ENCODE measurements at places on chromosomes 6 and 20. TPM values are rescaled to one million over a fixed set of nuclear protein-coding genes. Genes with fewer than 3 reads are reported as not detected.

Gene TINAG
- 0.22 TPM for polyA plus RNA-seq

DNA sequence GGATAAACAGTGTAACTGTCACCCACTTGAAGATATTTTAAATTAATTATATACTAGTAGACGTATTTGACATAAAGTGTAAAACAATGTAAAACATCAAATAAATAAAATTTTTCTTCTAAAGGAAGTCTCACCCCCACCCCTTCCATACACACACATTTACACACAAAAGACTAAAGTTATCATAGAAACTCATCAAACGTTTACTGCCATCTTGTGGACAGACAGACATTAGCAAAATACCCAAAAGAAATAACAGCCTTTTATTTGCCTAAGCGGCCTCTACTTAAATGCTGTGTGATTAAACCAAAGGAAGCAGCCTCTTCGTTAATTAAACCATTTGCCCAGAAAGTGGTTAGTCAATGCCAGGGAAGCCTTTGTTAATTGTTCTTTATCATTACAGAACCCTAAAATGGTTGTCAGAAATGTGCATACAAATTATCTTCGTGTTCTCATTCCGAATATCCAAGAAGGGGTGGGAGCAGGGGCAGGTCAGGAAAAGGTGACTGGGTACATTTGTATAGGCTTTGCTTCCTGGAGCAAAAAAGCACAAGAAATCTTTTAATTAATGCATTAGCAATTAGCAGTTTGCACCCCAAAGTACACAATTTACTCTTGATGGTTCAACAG is 176.2 kb upstream of the SASH1 start:
- no peak for DNase-seq

DNA sequence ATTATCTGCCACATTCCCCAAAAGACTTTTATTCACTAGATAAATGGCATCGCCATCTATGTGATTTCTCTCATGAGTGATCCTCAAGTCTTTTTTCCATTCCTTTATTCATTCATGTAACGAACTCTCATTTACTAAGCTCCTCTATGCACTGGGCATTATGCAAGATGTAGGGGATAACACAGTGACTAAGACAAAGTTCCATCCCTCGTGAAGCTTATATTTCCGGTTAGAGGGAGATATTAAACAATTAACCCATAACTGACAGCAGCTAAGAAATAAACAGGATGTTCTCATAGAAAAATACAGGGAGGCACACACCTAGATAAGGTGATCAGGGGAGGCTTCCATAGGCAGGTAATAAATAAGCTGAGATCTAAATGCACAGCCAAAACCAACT is 17.2 kb upstream of the PREX1 start:
- no peak for DNase-seq

Gene MCHR2
- not detected for polyA plus RNA-seq

DNA sequence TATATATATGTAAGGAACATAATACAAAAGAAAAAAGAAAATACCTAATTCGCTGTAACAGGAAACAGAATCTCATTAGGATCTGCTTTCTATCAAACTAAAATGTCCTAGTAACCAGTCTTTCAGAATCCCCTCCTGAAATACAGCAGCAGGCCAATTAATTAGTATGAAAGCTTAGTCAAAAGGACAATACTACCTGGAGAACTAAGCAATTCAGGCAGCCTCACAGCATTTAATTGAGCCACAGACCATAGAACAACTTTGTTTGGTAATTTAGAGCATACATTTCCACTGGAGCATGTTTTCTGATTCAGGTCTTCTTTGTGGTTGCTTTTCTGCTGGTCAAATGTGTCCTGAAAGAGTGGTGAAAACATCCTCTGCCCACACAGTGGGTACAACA is 516.0 kb downstream of the LMBRD1 start:
- DNase-seq = no peak

- no peak for DNase-seq
Measured at GRCh38 chr20:46199198-46199597, 81.1 kb downstream of the CD40 start.

- DNase-seq = no peak
Measured at GRCh38 chr6:14312587-14312986, 195.0 kb downstream of the CD83 start.

DNA sequence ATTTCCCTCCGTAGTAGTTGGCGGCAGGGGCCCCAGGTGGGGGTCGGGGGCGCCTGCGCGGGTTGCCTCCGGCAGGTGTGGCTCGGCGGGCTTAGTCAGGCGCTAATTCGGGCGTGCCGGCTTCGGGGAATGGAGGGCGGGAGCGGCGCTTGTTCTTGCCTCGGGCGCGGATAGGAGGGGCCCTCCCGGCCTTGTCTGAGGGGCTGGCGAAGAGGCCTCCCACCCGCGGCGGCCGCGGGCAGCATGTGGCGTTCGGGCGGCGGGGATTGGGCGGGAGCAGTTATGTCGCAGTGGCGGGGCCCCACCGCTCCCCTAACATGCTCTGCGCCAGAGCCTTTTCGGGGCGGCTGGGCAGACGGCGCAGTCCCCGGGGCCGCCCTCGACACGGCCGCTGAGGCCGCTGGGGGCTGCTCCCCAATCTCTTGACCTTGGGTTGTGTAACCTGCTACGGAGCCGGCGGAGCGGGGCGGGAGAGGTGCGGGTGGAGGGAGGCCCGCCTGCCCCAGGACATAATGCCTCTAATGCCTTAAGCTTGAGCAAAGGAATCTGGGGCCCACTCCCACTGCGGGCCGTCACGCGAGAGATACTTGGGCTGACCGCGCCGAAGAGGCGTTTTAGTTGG is 1.1 kb downstream of the AMD1 start:
- DNase-seq = peak; percentile 61

DNA sequence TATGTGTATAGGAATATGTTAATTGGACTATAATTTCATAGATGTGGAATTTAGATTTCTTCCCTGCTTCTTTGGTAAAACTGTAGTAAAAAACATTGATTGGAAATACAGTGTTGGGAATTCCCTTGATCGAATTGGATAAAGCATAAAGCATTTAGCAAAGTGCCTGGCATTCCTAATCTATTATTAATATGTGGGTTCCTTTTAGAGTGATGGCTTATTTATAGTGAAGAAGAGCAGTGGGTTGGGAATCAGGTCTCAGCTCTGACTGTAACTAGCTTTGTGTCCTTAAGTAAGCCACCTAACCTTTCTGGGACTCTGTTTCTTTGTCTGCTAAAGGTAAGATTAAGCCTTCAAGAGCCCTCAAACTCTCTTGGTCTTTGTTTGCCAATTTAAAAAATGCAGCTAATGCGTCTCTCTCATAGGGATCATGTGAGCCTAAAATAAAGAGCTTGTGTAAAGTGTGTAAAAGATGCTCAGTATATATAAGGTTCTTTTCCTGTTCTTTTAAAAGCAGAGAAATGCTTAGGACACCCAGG is 53.3 kb downstream of the KCNS1 start:
- no peak for DNase-seq

DNA sequence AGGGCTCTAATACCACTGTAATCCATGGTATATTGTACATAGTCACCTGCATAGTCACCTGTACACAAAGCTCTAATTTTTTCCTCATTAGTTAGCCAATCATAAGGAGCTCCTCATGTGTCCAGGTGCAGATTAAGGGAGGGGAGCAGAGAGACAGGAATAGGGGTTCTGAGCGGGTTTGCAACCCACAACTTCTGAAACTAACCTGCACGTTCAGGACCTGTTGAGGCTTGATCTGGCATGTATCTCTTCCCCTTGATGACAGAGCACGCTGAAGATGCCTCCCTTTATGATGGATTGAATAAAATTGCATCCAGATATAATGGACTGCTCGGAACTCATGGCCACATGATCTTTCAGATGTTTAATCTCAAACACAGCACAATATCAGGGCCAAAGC is 179.4 kb upstream of the PRND start:
- DNase-seq = no peak

GRCh38 chr20:43456809-43457639 is 672 bp upstream of the SRSF6 start:
- peak; percentile 79 for DNase-seq

DNA sequence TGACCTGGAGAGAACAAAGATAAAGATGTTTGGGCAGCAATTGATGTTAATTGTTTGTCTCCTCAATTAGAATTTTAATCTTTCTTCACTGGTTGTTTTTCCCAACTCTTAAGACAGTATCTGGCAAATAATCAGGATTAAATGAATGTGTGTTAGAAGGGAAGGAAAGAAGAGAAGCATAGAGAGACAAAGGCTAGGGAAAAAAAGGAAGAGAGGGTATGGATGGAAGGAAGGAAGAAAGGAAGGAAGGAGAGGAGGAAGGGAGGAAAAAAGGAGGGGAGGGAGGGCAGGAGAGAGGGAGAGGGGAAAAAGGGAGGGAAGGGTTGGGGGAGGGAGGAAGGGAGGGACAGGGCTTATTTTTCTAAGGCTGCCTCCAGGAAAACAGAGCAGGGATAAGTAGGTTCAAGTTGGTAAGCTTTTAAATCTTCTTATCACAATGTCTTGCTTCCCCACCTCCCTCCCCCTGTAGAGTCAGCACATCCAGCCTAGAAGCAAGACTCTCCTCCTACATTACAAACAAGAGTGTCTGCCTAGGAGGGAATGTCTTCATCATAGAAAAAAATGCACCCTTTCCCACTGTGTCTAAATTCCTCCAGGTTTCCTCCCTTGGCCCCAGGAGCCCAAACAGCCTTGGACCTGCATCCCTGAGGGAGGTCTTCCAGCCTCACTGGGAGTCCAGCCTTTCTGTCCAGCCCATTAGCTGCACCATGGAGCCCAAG is 447.8 kb upstream of the JARID2 start:
- DNase-seq = no peak

Gene TGM3
- 0.22 TPM for polyA plus RNA-seq

Gene DNAH8
- not detected for polyA plus RNA-seq

- DNase-seq = no peak
Measured at GRCh38 chr6:14664112-14664601, 546.6 kb downstream of the CD83 start.

DNA sequence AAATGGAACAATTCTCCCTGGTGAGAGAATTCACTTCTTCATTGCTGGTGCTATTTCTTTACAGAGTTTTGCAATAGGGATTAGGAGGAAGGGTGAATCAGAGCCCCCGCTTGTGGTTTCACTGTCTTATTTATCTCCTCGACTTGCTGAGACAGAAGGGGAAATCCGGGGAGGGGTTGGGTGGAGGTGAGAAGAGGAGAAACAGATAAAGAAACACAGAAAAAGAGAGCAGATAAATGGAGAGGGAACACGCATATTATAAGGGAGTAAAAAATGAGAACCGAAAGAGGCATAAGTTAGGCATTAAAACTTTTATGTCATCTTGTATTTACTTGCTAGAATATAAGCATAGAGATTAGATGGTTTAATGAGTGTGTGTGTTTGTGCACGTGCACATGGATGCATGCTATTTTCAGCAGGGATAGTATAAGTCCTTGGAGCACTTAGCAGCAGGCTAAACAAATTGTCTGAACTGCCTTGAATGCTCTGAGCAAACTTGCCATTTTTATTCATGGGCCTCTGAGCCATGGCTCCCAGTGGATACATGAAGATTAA is 105.0 kb downstream of the OLIG3 start:
- DNase-seq = no peak
